Stimulated activated CD8-positive, alpha-beta memory T cell treated with anti-CD3 and anti-CD28 coated beads, Interleukin-4, amount 100 ng/mL, for 48 hours (primary cell): ENCODE measurements at places on chromosomes 11 and 22.

GRCh38 chr11:94741022-94741679, 27.0 kb upstream of the AMOTL1 start:
- peak; percentile 25 for DNase-seq

DNA sequence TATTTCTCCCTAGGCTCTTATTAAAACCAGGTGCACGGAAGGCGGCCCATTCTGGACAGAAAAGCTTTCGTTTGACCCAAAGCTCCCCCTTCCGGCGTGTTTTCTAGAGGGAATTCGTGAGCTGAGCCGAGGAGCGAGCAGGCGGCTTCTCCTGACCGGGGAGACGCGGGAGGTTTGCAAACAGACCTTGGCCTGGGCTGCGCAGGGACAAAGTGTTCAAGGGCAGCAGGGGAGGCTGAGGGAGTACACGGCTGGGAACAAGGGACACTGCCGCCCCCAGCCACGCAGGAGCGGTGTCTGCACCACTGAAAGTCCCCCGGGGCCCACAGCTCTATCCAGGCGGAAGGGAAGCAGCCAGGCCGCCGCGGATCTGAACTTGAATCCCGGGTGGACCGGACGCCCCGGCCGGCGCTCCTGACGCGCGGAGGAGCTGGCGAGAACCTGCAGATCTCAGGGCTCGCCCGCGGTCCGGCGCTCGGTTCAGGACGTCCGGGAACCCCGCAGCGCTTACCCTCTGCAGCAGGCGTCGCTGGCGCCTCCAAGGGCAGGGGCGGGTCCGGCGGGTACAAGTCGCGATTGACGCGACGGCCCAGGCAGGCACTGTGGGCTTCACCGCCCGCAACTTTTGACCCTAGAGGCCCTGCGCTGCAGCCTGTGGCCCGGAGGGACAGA, 101.9 kb downstream of the WT1 start:
- peak; percentile 61 for DNase-seq

DNA sequence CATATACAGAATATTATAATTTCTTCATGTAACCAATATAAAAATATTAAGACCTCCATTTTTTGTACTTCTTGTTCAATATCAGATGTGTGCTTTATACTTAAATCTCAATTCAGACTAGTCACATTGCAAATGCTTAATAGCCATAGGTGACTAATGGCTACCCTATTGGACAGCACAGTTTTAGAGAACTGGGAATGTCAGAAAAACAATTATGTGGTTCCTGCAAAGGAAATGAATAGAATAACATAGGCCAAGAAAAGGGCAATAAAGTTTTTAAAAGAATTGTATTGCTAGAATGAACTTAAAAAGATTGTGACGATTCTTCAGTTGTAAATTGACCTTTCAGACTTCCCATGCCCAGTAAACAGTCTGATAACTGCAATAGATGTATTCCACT, 843.0 kb downstream of the METTL15 start:
- DNase-seq = no peak

- DNase-seq = no peak
These were observed 61.7 kb upstream of the CHRNA10 start for GRCh38 chr11:3732671-3733436.
